Activated T-cell treated with anti-CD3 and anti-CD28 coated beads for 24 hours (primary cell): ENCODE measurements at places on chromosomes 6 and 20.

DNA sequence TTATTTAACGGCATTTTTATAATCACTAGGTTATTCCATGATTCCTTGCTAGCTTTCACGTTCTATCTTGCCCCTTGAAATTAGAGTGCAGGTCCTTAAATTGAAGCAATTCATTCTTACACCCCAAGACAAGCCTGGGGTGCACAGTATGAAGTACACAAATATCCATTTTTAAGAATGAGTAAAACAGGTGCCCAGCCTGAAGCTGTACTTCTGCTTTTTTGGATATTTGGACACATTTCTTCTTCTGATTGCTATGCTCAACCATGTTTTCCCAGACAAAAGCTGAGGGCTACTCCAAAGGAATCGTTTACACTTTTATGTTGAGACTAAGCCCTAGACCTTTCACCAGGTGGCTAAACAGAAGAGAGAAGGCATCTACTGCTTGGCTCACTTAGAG, 7.9 kb upstream of the TAGAP start:
- no peak for DNase-seq

GRCh38 chr6:49551866-49552129, 1.3 kb downstream of the C6orf141 start:
- no peak for DNase-seq

- no peak for DNase-seq
These were observed 23.8 kb downstream of the PYGB start for GRCh38 chr20:25271486-25272222.

- no peak for DNase-seq
These were observed 521.6 kb upstream of the ZNF337 start for GRCh38 chr20:26218301-26218700.

DNA sequence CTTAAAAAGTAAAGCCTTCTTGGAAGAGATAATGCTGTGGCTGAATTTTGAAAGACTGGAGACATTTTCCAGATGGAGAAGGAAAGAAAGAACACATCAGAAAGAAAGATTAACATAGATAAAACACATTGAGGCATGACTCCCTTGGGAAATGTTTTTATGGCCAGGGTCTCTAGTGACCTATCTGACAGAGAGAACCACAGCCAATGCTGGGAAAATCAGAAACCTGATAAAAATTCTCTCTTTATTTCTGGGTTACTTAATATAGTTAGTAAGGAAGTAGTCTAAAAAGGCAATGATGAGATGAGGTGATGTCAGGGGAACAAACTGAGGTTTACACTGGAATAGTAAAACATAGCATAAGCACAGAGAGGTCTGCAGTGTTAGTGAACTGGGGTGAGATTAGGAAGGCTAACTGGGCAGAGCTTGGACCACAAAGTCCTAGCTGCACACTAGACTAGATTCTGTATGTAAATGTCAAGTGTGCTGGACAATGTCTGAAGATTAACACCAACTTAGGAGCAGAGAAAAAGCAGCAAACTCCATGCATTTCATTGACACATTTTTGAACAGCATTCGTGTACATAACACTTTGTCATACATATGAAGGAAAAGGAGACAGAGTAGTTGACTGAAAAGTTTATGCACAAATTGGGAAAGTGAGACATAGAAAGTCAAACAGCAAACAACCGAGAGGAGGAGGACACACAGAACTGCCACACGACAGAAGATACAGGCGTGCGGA, 31.0 kb downstream of the ELOVL2 start:
- DNase-seq, result no peak

GRCh38 chr6:48535582-48536009, 424.6 kb upstream of the PTCHD4 start:
- no peak for DNase-seq

- DNase-seq, result no peak
These were observed 45.8 kb downstream of the DLGAP4 start for GRCh38 chr20:36351937-36352336.

- DNase-seq, result no peak
These were observed 770 bp downstream of the ULBP3 start for GRCh38 chr6:150068151-150068550.

DNA sequence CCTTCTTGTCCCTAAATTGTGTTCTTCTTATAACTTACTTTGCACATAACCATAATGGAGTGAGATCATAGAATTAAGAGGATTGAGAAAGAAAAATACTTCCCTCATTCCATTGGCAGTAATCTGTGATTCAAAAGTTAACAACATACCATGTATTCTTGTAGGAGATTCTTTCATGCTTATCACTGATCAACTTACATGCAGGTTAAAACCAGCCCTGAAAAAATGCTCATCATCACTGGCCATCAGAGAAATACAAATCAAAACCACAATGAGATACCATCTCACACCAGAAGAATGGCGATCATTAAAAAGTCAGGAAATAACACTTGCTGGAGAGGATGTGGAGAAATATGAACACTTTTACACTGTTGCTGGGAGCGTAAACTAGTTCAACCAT, 36.5 kb upstream of the GFRAL start:
- DNase-seq, result no peak

- DNase-seq, result no peak
These were observed 220.5 kb downstream of the FNDC1 start for GRCh38 chr6:159389695-159390094.

DNA sequence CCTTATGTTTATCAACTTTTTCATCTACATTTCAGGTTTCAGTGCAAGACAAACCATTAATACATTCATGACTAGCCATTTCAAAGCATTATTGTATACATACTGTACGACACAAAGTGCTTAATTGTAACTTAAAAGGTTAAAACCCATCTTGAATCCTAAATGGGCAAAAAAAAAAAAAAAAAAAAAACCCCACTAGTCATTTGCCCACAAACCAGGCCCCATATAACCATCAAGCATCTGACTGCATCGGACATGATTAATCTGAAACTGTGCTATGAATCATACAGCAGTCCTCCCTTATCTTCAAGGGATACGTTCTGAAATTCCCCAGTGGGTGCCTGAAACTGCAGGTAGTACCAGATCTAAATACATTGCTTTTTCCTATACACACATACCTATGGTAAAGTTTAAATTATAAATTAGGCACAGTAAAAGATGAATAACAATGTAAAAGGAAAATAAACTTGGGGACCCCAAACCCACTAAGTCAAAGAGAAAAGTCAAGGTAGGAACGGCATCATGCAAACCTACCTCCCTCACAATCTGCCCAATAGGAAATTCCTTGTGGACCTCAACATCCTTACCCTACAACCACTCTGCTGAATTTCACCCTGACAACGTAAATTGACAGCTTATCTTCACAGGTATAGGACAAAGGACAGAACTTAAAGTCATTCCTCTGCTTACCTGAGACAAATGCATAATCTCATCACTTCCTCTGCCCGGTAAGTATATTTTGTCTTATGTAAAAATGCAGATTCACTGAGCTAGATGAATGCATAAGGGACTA, 14.3 kb downstream of the B4GALT5 start:
- no peak for DNase-seq

DNA sequence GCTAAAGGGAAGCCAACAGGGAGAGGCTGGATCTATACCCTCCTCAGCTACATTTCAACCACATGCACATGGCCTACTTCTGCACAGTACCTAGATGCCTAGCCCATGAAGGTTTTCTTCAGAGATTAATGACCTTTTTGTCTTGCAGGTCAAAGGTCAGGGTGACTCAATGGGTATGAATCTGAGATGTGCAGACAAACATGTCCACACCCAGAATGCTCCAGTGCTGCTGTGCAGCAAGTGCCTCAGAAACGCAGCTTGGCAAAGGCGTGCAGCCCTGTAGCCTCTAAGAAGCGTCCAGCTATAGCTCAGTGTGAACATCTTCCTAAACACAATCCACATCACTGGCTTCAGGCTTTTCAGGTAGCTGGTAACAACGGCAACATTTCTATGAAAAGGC, 24.4 kb downstream of the MAP1LC3A start:
- DNase-seq, result no peak

DNA sequence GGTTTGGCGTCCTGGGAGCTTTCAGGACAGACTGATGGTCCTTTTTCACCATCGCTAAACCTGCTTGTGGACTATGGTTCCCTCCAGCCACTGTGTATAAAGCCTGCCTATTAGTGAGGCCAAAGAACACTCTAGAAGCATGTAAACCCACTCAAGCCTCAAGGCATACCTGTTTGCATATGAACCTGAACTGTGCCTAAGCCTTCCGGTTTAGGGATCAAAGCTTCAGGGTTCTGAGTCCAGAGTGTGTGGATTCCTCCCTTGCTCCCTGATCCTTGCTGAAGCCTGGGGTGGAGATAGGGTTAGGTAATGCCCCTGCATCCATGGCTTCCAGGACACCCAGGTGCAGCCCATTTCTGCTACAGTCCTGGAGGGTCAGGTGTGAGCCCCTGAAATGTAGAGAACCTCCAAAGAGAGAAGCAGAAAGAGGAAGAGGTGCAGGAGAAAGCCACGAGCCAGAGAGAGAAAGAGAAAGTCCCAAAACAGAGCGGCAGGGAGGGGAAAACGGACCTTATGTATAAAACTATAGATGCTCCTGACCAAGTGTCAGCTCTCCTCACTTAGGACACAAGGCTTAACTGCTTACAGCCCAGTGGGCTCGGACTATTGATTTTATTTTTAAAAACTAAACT, 93.3 kb downstream of the SCML4 start:
- DNase-seq, result no peak

GRCh38 chr6:2554651-2555260, 196.0 kb downstream of the MYLK4 start:
- no peak for DNase-seq

DNA sequence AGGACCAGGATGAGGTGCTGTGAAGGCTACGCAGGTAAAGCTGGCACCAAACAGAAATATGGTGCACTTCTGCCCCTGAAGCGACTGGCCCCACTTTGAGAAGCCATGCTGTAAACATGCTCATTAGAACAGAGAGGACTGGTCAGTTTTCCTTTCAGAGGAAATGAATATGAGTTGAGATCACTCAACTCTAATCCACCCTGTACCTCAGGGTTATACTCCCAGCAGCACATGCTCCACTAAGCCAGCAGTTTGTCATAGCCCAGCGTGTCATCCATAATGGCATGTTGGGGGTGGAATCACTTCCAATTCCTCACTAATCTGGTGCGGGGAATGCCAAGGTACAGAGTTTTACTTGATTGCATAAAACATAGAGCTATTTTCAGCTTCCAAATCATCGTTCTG, 98.1 kb downstream of the HIVEP2 start:
- DNase-seq, result no peak

GRCh38 chr6:169231790-169232506, 21.7 kb downstream of the THBS2 start:
- no peak for DNase-seq

DNA sequence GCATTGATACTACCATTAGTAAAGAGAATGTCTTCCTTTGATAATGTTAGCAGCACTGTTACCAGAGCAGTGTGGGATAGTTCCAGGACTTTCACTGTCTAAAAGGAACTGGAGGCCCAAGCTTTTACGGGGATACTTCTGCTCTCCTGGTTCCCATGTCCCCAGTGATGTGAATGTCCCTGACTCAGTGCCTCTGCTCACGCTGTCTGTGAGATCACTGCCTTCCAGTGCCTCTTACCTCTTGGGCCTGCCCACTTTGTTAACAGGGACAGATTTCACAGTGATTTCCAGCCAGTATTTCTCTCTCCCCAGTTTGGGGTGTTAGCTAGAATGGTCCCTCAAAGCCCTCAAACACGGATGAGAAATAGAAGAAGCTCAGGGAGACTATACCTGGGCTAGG, 14.4 kb downstream of the PTPRA start:
- DNase-seq, result no peak

GRCh38 chr20:9110916-9111432, 42.1 kb downstream of the PLCB4 start:
- DNase-seq, result no peak

DNA sequence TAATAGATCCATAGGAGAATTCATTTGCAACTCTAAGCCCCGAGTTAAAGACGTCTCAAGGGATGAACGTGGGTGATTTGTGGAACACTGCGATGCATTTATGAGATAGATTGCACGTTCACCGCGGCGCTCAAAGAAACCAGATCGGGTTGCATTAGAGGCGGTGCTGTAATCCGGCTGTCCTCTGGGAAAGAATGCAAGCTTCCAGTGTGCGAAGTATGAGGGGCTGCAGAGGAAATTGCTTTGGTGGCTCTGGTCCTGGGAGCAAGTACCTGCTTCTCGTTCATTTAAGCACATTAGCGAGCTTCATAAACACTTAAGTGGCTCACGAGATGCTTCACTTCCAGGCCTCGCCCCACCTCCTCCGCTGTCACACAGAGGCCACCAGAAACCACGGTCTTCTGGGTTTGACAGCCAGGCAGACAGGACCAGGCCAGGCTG, 182.3 kb downstream of the CDH4 start:
- DNase-seq, result no peak

- no peak for DNase-seq
These were observed 12.9 kb downstream of the PARD6B start for GRCh38 chr20:50744143-50744792.

DNA sequence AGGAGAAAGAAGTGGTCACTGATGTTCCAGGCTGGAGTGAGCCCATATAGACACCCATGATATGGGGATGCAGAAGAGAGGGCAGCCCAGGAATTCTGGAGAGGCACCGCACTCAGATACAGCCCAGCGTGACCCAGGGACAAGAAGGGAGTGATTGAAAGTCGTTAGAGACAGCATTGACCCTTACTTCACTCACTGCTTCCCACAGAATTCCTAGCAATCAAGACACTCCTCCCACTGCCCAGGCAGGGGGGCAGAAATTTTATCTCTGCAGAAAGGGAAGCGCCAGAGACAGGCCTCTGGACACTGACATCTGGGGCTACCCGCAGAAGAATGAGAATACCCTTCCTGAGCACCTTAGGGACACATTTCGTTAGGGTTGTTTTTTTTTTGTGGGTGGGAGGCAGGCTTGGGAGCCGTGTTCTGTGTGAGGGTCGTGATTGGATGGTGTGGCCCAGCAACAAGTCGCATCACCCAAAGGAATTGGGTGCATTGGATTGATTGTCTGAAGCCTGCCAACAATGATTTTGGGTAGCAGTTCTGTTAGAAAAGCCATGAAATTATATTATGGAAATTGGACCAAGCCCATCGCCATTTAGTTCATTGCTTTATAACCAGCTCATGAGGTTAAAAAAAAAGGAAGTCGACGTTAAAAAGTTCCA, 45.9 kb upstream of the MAP3K4 start:
- no peak for DNase-seq

DNA sequence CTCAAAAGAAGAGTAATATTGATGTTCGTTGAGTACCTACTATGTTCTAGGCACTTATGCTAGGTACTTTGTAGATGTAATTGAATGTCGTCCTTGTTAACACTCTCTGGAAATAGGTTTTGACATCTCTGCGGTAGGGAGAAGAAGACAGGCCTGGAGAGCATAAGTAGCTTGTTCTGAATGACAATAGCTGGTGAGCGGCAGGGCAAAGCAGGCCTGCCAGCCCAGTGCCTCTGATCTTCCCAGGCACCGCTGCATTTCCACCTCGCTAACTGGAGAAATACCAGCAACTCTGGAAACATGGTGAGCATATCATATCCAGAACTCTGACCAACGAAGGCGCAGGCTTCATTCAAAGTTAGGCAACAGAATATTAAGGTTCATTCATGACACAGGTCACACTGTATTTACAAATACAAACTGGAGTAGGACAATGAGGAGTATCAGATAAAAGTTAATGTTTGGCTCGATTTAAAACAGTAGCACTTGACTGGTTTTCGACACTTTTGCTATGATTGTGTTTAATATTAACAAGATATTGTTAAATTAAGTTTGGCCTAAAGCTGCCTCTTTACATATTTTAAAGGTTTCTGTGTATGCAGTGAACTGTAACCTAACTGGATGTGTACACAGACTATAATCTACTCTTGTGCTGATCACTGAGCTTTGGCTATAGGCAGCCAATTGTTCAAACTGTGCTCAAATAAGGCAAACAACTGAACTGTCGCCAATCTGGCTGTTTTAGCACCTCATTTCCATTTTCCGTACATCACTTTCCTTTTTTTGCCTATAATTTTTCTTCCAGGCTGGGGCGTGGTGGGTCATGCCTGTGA, 54.1 kb downstream of the PPP1R3G start:
- no peak for DNase-seq
